ENCODE measurements at places on chromosomes 4 and X.
A peak's percentile ranks its signal among the peaks of the same experiment; 100 is the strongest.

DNA sequence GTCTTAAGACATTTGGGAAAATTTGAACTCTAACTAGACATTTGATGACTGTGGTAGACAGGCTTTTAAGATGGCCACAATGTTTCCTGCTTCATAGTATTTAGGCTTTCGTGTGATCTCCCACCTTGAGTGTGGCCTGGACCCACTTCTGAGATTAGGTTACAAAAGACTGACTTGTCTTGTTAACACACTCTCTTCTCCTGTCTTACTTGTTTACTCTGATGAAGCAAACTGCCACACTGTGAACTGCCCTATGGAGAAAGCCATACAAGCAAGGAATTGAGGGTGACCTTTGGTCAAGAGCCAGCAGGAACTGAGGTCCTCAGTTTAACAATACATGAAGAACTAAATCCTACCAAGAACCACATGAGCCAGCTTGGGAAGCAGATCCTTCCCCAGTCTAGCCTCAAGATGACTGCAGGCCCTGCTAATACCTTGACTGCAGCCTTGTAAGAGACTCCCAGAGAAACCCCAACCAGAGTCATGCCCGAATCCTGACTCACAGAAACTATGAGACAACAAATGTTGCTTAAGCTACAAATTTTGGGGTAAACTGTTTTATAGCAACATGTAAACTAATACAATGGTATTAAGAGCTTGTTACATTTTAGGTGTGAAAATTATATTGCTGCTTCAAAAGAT is 20.3 kb downstream of the UBA6 start:
- peak; percentile 66 for DNase-seq

GRCh38 chr4:13546142-13546940 is 2.0 kb upstream of the NKX3-2 start:
- DNase-seq, result no peak

DNA sequence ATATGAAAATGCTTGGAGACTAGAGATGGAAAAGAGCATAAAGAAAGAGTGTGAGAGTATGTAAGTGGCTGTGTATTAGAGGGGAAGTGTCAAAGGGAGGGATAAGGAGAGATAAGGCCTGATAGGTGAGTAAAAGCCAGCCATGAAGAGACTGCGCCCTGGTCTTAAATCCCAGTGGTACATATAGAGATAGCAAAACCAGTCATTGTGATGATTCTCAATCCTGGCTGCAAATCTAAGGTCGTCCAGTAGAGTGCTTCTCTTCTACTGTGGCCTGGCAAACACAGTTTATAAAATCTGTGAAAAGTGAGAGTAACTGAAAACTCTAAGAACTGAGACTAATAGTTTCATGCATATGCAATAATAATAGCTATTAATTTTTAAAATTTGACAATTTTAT is 86.9 kb downstream of the MAB21L2 start:
- no peak for DNase-seq

DNA sequence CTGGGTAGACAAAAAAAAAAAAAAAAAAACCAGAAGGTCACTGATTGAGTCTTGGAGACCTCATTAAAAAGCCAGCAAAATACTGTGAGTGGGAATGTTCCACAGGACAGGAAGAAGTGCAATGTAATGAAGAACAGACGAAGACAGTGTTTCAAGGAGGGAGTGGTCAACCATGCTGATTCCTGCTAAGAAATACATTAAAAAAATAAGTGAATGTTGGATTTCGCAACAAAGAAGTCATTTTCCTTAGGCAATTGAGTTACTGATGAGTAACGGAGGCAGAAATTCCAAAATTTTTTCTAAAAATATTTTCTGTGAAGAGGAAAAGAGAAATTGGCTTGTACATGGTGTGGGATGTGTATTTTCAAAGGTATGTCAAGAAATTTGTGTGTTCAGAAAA is 94.3 kb upstream of the FAM47B start:
- no peak for DNase-seq

GRCh38 chrX:124208660-124209059 is 123.8 kb upstream of the TEX13D start:
- DNase-seq, result peak; percentile 72

DNA sequence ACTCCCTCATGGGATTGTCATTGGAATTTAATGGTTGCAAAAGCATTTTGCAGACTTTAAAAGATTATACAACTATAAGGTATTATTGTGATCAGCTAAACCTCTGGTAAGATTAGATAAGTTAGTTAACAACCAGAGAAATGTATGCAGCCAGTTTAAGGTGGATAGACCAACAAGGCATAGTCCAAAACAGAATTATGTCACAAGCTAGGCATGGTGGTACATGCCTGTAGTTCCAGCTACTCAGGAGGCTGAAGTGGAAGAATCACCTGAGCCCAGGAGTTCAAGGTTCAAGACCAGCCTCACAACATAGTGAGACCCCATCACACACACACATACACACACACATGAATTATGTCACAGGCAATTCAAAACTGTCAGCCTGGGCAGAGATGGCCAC is 54.7 kb upstream of the KLHL13 start:
- no peak for DNase-seq

- no peak for DNase-seq
Observed at GRCh38 chr4:95417531-95417930, 131.2 kb downstream of the UNC5C start.

DNA sequence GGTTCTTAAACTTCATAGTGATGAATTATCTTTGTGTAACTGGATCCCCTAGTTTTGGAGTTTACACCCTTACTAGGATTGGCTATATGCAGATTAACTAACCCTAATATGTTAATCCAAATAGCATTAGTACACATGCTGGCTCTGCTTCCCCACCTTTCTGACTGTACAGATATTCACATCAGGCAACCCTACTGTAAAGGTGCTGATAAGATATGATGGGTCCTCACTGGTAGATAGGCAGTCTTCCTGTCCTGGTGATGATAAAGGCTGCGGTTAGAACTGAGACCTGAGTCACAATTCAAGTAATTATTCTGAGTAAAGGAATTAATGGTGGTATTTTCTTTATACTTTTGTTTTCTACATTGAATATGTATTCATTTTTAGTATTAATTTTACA is 118.6 kb downstream of the COL4A5 start:
- no peak for DNase-seq

DNA sequence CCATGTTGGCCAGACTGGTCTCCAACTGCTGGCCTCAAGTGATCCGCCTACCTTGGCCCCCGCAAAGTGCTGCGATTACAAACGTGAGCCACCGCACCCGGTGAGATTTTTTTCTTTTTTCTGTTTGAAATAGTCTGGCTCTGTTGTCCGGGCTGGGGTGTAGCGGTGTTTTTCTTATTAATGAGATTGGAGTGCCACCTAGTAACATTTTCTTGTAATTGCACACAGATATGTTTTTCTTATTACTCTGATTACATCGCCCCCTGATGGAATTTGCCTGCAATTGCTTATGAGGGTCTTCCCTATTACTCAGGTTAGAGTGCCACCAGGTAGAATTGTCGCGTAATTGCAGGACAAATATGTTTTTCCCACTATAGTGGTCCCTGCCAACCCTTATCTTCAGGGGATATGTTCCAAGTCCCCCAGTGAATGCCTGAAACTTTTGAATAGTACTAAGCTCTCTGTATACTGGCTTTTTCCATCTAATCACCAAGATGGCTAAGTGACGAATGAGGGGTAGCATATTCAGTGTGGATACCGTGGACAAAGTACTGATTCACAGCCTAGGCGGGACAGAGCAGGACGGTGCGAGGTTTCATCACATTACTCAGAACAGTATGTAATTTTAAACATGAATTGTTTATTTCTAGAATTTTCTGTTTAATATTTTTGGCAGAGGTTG is 8.6 kb upstream of the PDHA1 start:
- DNase-seq, result peak; percentile 65

- peak; percentile 57 for DNase-seq
Observed at GRCh38 chr4:151922306-151922705, 161.5 kb upstream of the GATB start.

GRCh38 chrX:136546371-136546781 is 14.4 kb downstream of the VGLL1 start:
- DNase-seq, result no peak

- DNase-seq, result no peak
Observed at GRCh38 chr4:63218856-63219255, 1190.4 kb downstream of the TECRL start.

GRCh38 chrX:24110069-24110468 is 39.5 kb upstream of the ZFX start:
- no peak for DNase-seq

GRCh38 chr4:183445097-183445428 is 627 bp downstream of the CDKN2AIP start:
- peak; percentile 61 for DNase-seq

- no peak for DNase-seq
Observed at GRCh38 chr4:6900956-6901355, 8.7 kb upstream of the TBC1D14 start.

Data from suppressor macrophage treated with lipopolysaccharide for 1 hour (primary cell).